Right renal cortex interstitium (tissue), 3 donors: ENCODE measurements at places on chromosomes 12 and 14. TPM values are rescaled to one million over a fixed set of nuclear protein-coding genes. Genes with fewer than 3 reads are reported as not detected.

ENDOU gene
- polyA plus RNA-seq: 0.41 TPM

GRCh38 chr14:43706900-43707299, 800.2 kb downstream of the FSCB start:
- DNase-seq: no peak

GRCh38 chr14:51188566-51189185, 51.4 kb upstream of the TMX1 start:
- no peak for DNase-seq

DNA sequence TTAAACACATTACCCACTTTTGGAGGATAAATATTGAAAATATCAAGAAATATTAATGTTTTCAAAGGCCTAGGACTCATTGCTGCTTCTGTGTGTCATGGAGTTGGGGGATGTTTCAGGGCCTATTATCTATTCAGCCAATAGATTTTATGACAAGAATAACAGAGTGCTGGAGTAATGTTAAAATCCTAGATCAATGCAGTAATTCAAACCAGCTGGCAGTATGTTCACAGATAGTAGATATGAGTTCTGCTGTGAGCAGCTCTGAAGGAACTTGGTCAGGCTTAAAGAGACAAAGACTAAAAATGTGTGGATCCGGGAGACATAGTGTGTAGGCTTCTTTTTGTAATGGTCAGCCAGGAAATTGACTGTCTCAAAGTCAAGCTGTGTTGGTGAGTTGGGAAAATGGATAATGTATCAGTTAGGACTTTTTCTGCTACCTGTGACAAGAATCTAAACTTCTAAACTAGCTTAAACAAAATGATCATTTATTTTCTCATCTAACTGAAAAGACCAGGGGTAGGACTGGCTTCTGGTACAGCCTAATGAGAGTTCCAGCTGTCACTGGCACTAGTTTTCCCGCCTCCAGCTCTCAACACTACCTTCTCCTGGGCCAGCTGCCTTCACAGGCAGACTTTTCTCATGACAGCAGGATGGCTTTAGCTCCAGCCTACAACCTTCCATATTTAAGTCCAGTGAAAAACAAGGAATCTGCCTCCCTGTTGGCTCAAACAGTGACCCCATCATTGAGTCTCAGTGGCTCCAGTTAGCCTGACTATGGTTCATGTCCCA, 16.3 kb upstream of the POLR3B start:
- no peak for DNase-seq

DNA sequence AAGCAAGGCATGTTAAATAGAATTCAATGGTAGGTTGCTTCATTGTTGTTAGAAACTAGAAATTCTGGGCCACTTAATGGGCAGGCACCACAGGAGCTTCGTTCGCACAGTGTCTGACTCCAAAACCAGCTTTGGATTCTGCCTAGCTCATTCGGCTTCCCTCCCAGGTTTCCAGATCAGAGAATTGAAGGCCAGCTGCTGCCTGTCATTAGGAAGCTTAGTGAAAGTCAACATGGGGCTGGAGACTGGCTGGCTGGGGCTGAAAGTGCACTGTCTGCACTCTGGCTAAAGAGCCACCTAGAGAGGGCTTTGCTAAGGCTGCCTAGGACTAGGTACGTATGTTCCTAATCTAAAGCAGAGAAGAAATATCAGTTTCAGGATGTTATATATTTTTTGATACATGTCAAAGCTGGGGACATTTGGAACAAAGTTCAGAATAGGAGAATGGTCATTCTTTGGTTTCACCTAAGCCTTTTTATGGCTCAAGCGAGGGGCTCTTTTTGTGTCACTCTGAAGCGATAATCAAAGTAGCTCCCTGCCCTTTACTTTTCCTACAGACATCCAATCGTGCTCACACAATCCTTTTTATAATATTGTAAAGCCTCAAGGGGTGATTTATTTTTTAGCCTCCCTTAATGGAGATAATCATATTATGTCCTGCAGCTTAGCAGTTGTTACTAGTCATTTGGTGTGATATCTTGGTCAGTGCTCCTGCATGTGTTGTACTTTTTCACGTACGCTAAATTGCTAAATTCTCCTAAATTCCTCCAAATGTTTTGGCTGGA, 238.5 kb upstream of the NAV3 start:
- DNase-seq: no peak
